ENCODE measurements at places on chromosomes 5 and 9. TPM values are rescaled to one million over a fixed set of nuclear protein-coding genes. Genes with fewer than 3 reads are reported as not detected.

Gene IFNW1
- not detected for total RNA-seq

Gene PRRX2
- 12.5 TPM for total RNA-seq

Gene SYNPO
- 17.5 TPM for total RNA-seq

Gene OR1J2
- not detected for total RNA-seq

Gene IFNB1
- not detected for total RNA-seq

Gene PCDHGB6
- total RNA-seq = not detected

Gene VLDLR
- 21.1 TPM for total RNA-seq

Gene MARVELD2
- 2.7 TPM for total RNA-seq

Gene HTR1A
- not detected for total RNA-seq

Gene RNF183
- total RNA-seq = not detected

Gene NME5
- total RNA-seq = not detected

Gene OR13C3
- total RNA-seq = not detected

Gene CCNI2
- total RNA-seq = not detected

Gene NR4A3
- total RNA-seq = 1.5 TPM

Gene EIF4E1B
- not detected for total RNA-seq

Gene ADAMTS12
- 6.5 TPM for total RNA-seq

Gene DDX4
- total RNA-seq = not detected

Gene PPP3R2
- total RNA-seq = not detected

Gene ADAMTSL2
- total RNA-seq = not detected

Gene SLC6A3
- total RNA-seq = 0.37 TPM

Gene IL5
- total RNA-seq = not detected

Gene RGP1
- 11.3 TPM for total RNA-seq

Gene TMC1
- not detected for total RNA-seq

Gene PKD2L2
- not detected for total RNA-seq

Gene ZDHHC11
- 20.9 TPM for total RNA-seq

Gene FSTL4
- 6.3 TPM for total RNA-seq

Gene CCDC112
- 7.4 TPM for total RNA-seq

Gene CDX1
- total RNA-seq = not detected

Gene ALDOB
- total RNA-seq = not detected

Gene KCNV2
- not detected for total RNA-seq

Gene BHMT2
- not detected for total RNA-seq

Gene CHSY3
- total RNA-seq = 0.10 TPM

Gene DOLPP1
- total RNA-seq = 18.3 TPM

Gene MLANA
- not detected for total RNA-seq

Gene SKIC3
- 24.0 TPM for total RNA-seq

Gene ST8SIA4
- total RNA-seq = 0.22 TPM

Gene DMGDH
- not detected for total RNA-seq

Gene TAF11L5
- total RNA-seq = not detected

Gene GABBR2
- total RNA-seq = 0.34 TPM

Gene CLIC3
- 3.7 TPM for total RNA-seq

Gene PCSK1
- total RNA-seq = 0.16 TPM

Gene FAM221B
- total RNA-seq = not detected
